ENCODE measurements at places on chromosomes 12 and 14. TPM values are rescaled to one million over a fixed set of nuclear protein-coding genes. Genes with fewer than 3 reads are reported as not detected.

The FSCB gene
- total RNA-seq = not detected

GRCh38 chr12:15648558-15648957 is 140.6 kb downstream of the EPS8 start:
- DNase-seq = no peak

GRCh38 chr14:62988967-62989366 is 56.3 kb downstream of the KCNH5 start:
- DNase-seq = no peak

The KRT71 gene
- not detected for total RNA-seq

- DNase-seq = no peak
These were observed 117.3 kb upstream of the PZP start for GRCh38 chr12:9325471-9325870.

DNA sequence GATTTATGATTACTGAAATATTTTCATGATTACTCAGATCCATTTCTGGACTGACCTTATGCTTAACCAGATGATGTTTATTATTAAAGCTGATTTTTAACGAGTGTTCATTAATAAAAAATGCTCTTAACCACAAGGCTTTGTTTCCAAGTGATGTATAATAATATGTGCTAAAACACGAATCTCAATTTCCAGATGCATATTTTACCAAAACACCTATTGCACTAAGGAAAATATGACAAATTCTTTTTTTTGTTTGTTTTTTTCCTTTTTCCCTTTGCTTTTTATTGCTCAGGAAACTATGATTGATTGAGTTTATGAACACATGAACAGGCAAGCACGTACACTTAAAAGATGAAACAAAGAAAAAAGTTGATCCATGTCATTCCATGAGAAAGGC is 16.9 kb upstream of the DUSP6 start:
- DNase-seq = peak; percentile 63

DNA sequence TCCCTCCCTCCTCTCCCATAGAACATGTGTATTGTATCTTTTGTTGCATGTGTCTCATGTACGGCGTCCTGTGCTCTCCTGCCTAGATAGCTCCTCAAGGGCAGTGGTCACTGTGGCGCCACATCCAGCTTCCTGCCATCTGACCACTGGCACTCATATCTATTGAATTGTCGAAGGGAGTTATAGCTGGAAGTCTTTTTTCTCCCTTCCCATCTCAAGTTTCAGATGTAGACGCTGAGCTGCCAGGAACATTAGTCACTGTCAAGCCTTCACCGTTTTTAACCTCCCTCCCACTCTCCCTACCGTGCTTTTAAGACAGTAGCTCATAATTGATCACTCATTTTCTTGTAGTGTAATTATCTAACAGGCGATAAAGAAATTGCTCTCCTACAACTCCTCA is 33.0 kb downstream of the MTHFD1 start:
- DNase-seq = no peak

DNA sequence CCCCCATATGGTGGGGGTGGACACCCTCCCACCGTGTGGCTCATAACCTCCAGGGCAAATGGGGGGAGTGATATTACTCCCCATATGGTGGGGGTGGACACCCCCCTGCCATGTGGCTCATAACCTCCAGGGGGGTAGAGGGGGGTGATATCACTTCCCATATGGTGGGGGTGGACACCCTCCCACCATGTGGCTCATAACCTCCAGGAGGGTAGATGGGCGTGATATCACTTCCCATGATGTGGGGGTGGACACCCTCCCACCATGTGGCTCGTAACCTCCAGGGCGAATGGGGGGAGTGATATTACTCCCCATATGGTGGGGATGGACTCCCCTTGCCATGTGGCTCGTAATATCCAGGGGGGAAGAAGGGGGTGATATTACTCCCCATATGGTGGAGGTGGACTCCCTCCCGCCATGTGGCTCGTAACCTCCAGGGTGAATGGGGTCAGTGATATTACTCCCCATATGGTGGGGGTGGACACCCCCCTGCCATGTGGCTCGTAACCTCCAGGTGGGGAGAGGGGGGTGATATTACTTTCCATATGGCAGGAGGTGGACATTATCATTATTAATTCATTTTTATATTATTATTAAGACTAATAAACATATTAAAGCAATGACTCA is 51.2 kb upstream of the OXA1L start:
- DNase-seq = no peak

DNA sequence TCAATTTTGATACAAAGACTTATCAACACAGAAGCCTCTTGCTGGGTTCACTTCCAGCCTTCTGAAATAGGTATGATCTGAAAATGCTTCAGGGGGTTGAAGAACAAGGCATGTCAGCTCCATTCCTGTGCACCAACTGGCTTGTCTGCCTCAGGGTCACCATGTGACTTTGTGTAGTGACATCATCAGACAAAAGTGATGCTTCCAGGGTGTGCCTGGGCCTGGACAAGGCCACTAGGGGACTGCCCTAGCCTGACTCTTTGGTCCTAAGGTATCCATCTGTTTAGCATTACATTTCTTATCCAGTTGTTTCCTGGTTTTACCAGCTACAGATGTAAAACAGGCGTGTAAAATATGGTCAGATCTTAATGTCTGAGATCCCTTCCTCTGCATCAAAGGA is 155.6 kb downstream of the CAND1 start:
- DNase-seq = no peak

Data from dermis microvascular lymphatic vessel endothelial cell (primary cell).